RPMI7951 (cell line): ENCODE measurements at places on chromosomes 16 and 17. TPM values are rescaled to one million over a fixed set of nuclear protein-coding genes. Genes with fewer than 3 reads are reported as not detected.

- peak; percentile 84 for DNase-seq
These were observed 2.3 kb downstream of the PIEZO1 start for GRCh38 chr16:88782454-88783390.

- DNase-seq = no peak
These were observed 328.1 kb upstream of the MON1B start for GRCh38 chr16:76862901-76863300.

- DNase-seq = no peak
These were observed 4.1 kb upstream of the CD2BP2 start for GRCh38 chr16:30358990-30359870.

DNA sequence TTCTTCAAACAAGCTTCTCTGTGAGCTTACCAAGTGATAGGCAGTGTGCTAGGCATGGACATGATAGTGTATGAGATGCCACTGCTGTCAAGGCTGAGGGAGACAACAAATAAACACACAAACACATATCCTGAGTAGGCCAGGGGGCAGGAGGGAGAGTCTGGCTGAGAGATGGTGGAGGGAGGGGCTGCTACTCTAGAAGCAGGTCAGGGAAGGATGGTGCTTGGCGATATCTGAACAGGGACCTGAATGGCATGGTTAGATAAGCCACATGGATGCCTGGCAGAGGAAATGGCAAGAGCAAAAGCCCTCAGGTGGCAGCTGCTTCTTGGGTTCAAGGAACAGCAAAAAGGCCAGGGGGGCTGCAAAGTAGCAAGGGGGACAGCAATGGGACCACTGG is 8.6 kb upstream of the CHST6 start:
- no peak for DNase-seq

DNA sequence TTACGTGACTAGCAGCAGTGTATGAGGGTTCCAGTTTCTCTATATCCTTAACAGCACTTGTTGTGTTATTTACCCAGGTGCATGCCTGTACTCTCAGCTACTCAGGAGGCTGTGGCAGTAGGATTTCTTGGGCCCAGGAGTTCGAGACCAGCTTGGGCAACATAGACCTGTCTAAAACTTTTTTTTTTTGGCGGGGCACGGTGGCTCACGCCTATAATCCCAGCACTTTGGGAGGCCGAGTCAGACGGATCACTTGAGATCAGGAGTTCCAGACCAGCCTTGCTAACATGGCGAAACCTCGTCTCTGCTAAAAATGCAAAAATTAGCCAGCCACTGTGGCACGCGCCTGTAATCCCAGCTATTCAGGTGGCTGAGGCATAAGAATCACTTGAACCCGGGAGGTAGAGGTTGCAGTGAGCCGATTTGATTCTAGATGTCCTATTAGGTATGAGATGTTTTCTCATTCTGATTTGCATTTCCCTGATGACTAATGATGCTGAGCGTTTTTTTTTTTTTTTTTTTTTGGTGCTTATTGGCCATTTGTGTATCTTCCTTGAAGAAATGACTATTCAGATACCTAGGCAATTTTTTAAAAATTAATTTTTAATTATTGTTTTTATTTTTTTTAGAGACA is 13.4 kb downstream of the CASC3 start:
- DNase-seq = no peak

CCL17 gene
- not detected in 2 replicates for total RNA-seq

GRCh38 chr17:7293159-7293558 is 1.3 kb downstream of the YBX2 start:
- peak; percentile 78 for DNase-seq

TMC6 gene
- not detected in 2 replicates for total RNA-seq

GRCh38 chr17:35293151-35293847 is 50.4 kb downstream of the SLFN5 start:
- DNase-seq = no peak

GRCh38 chr16:11379420-11379819 is 34.2 kb downstream of the RMI2 start:
- DNase-seq = peak; percentile 58

GRCh38 chr17:1582374-1582773 is 19.8 kb upstream of the PITPNA start:
- no peak for DNase-seq

GLP2R gene
- total RNA-seq = not detected in 2 replicates

CEP112 gene
- total RNA-seq = 3.1 and 5.9 TPM in 2 replicates

NOD2 gene
- total RNA-seq = 2.8 and 3.1 TPM in 2 replicates

DNA sequence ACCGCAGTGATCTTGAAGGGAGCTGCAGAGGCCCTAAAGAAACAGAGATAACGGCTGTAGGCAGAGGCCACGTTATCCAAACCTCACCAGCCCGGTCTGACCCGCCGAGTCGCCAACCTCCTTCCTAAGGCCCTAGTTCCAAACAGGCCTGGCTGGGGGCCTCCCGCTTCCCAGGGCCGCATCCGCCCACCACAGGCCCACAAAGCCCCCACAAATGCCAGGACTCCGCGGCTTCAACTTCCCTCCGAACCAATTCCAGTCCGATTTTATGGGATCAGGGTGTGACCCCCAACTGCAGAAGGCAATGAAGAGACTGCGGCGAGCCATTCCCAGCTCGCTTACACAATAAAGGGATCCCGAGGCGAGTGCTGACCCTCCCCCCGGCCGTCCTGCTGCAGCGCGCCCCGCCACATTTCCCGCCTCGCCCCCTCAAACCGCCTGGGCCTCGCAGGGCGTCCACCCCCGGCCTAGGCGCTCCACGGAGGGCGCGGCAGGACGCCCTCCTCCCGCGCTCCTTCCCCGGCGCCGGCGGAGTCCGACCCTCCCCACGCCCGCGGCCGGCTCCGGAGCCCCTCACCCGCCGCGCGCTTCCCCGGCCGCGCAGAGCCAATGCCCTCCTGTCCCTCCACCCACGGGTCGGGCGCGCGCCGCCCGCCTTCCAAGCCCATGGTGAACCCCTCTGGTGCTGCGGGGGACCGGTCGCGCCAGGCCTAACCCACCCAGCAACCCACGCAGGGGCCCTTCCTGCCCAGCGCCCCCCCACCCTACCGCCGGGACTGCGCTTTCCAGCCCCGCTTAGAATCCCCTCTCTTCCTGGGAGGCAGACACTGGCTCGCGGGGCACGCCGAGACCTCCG is 926 bp downstream of the MYH10 start:
- DNase-seq = no peak

DNA sequence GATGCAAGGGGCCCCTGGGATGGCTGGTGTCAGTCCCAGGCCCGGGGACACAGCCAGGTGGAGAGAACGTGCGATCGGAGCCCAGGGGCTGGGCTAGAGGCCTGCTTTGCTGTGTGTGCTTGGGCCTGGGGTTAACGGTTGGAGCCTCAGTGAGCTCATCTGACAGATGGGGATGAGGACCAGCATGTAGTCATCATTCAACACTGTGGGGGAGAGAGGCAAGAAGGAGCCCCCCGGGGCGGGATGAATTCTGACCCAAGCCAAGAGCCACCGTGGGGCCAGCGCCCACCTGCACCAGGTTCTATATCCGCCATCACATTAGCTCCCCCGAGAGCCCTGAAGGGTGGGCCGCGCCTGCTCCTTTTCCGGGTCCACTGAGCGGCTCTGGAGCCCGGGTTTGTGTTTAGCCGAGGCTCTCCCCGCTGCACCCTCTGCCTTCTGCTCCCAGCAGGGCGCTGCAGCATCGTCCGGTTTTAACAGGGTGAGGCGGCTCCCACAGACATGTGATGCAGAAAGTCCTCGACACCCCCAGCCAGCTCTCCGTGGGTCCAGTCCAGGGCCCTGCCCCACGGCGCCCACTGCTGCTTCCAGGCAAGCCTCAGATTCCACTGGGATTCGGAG is 365.7 kb downstream of the SEC14L1 start:
- DNase-seq = no peak

HAP1 gene
- not detected in 2 replicates for total RNA-seq

GRCh38 chr16:1639282-1639681 is 27.1 kb downstream of the CRAMP1 start:
- no peak for DNase-seq

- DNase-seq = no peak
These were observed 84.4 kb downstream of the DNAH9 start for GRCh38 chr17:11682646-11683045.

DNA sequence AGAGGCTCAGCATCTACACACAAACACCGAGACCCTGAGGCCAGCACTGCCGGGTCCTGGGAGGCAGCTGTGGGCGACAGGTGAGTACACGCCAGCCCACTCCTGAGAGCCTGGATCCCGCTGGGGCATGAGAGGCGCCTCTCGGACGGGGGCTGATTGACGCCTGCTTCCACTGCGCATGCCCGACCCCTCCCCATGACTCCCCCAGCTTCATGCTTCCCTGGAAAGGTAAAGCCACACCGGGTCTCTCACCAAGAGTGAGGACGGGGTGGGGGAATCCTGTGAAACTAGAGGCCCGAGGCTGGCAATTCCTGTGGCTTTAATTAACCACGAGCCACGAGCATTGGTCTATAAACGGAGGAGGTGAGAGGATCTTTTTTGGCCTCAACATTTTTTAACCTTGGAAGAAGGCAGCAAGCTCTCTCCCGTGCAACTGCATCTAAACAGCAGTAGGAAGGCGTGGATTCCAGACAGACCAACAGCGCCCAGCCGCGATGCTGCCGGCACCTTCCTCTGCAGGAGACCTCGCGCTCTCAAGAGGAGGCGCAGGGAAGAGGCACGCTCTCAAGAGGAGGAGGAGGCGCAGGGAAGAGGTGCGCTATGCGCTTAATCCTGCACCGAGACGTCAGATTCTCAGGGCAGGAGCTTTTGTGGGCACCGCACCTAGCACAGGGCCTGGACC is 71.8 kb upstream of the METRNL start:
- no peak for DNase-seq

- no peak for DNase-seq
These were observed 159.0 kb upstream of the MPHOSPH6 start for GRCh38 chr16:82328881-82329469.

GRCh38 chr16:15973421-15973820 is 24.0 kb downstream of the ABCC1 start:
- no peak for DNase-seq

DNA sequence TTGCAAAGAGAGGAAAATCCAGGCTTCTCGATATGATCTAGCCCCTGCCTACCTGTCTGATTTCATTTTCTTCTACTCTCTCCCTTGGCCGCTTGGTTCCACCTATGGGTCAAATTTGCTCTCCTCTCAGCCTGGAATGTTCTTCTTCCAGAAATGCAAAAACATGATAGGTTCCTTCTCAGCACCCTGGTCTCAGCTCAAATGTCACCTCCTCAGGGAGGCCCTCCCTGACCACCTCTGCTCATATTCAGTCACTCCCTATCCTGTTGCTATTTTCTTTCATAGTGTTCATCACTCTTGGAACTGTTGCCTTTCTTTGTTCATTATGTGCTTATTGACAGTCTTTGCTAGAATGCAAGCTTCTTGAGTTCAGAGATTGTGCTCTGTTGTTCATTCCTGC is 208.6 kb downstream of the KATNIP start:
- no peak for DNase-seq

- peak; percentile 98 for DNase-seq
These were observed 2.3 kb downstream of the BORCS6 start for GRCh38 chr17:8187517-8188262.

EXOC3L1 gene
- 0.39 and 0.60 TPM in 2 replicates for total RNA-seq

- DNase-seq = peak; percentile 40
These were observed 22.0 kb upstream of the ALDH3A1 start for GRCh38 chr17:19769946-19770652.

DNA sequence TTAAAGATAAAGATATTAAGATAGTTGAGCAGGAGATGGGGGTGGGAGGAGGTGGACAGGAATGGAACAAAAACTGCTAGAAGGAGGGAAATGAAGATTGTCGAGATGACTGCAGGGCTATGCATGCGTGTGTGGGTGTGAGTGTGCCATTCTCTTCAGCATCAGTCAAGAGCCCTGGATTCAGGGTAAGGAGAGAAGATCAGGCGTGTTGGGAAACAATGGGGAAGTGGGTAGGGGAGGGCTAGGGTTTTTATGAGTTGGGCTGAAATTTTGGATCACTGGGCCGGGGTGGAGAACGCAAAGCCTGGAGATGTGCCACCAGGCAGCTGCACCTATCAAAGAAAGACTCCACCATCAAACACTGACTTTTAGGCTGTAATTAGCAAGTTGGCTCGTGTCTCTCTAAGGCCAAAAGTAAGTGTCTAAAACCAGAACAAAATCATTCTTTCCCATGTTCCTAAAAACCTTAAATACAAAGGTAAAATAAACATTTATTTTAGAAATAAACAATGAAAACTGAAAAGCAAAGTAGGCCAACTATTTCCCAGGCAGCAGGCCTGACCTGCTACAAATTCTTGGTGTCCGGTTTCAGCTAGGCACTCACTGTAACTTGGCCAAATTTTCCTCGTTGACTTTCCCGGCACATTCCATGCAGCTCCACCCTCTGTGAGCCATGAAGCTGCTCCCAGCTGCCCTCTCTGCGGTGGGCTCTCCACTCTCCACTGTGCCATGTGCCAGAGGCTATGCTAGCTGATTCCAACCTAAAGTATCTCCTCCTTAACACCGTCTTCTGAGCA is 4.2 kb downstream of the CDRT4 start:
- peak; percentile 78 for DNase-seq

DNA sequence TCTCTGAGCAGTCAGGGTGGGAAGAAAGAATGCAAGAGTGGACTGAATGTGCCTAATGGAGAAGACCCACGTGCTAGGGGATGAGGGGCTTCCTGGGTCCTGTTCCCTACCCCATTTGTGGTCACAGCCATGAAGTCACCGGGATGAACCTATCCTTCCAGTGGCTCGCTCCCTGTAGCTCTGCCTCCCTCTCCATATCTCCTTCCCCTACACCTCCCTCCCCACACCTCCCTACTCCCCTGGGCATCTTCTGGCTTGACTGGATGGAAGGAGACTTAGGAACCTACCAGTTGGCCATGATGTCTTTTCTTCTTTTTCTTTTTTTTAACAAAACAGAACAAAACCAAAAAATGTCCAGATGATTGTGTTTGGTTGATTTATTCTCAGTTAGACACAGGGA is 14.1 kb downstream of the IGFBP4 start:
- DNase-seq = no peak

GRCh38 chr17:40618754-40619625 is 28.6 kb downstream of the SMARCE1 start:
- DNase-seq = no peak

DNA sequence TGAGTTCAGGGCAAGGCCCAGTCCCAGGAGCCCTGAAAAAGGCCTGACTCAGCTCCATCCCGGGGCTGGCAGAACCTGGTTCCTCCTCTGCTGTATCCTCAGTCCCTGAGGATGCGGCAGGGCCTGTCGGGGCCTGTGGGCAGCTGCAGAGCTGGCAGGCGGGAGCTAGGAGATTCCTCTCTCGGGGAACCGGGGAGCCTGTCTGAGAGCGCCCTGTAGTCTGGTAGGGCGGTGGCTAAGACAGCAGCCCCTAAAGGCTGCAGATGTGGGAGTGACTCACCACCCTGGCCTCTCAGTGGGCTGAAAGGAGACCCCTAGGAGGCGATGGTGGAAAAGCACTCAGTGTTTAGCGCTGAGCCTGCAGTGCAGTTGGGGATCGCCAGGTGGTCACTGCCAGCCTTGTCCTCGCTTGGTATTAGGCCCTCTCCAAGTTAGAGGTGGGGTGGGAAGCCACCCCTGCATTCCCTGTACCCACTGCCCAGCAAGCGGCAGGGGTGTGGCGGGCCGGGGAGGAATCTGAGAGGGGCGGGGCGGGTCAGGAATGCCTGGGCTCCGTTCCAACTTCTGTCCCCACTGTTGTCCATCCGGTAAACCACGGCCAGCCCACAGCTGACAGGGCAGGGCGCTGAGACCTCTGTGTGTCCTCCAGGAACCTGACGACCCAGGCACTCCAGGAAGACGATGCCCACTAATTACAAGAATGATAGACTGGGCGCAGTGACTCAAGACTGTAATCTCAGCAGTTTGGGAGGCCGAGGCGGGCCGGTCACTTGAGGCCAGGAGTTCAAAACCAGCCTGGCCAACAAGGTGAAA is 29.5 kb upstream of the CDH1 start:
- DNase-seq = peak; percentile 95

CRHR1 gene
- not detected in 2 replicates for total RNA-seq

HIC1 gene
- total RNA-seq = 4.6 and 14.2 TPM in 2 replicates

VKORC1 gene
- total RNA-seq = 212 and 281 TPM in 2 replicates
